ENCODE measurements at places on chromosomes 3 and 15.

GRCh38 chr3:78348664-78349063, 1308.8 kb downstream of the ROBO2 start:
- no peak for DNase-seq

- no peak for DNase-seq
Observed at GRCh38 chr3:169676925-169677537, 13.5 kb upstream of the MECOM start.

GRCh38 chr3:8629151-8630021, 15.2 kb downstream of the SSUH2 start:
- DNase-seq, result no peak

GRCh38 chr3:72123908-72124441, 339.0 kb upstream of the PROK2 start:
- no peak for DNase-seq

DNA sequence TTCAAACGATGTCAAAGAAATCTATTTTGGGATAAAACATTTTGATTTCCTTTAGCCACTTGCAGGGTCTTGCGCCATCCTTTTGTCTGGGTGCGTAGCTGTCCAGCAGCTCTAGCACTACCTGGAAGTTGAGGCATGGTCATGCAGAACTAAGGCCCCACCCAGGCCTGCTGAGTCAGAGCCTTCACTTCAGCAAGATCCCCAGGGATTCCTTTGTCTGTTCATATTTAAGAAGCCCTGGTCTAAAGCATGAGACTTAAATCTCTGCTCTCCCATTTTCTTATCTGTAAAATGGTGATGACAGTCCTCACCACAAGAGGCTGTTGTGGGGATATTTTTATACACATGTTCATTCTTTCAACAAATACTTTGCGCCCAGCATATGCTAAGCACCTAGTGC, 99.0 kb upstream of the CTDSPL start:
- no peak for DNase-seq

DNA sequence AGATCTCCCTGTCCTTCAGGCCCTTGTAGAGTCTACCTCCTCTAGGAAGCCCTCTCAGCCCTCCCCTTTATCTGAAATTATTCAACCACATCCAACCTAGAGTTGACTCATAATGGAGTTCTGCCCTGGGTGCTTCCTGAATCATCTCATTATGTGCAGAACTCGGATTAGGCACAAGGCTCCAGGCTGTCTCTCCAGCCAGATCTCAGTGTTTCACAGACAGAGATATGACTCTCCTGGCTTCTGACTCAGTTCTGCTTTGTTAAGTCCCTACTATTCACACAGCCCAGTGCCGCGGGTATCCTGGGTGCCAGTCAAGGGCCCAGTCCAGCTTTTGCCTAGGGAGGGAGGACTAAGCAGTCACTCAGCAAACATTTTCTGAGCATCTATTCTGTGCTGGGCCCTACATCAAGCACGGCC, 9.3 kb downstream of the STRA6 start:
- no peak for DNase-seq

GRCh38 chr3:141009496-141009895, 41.7 kb upstream of the SPSB4 start:
- DNase-seq, result no peak

GRCh38 chr15:81492331-81492968, 118.4 kb upstream of the TMC3 start:
- no peak for DNase-seq

DNA sequence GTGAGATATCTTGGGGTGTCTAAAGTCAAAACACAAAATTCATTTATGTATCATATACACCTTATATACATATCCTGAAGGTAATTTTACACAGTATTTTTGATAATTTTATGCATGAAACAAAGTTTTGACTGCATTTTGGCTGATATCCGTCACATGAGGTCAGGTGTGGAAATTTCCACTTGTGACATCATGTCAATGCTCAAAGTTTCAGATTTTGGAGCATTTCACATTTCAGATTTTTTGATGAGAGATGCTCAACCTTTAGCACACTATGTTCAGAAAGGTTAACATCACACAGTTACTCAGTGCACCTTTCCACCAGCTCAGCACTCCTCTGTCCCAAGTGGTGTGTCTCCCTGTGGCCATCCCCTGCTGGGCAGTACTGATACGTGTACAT, 37.7 kb upstream of the CPB1 start:
- no peak for DNase-seq

- DNase-seq, result no peak
Observed at GRCh38 chr3:186385856-186386602, 24.0 kb upstream of the DGKG start.

DNA sequence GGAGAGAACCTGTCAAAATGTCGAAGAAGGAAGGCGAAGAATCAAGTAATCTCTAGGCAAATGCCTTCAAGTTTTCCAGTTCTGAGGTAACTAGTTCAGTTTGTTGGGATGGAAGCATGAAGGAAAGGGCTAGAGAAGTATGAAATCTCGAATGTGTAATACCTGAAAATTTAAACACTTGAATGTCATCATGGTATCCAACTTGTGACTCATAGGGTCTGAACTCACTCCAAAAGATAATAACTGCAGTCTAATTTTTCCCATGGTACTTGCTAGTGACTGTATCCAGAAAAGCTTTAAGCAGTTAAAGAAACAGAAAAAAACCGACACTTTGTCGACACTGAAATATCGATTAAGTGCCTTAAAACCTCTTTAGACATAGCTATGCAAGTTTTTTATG, 102.9 kb upstream of the CHRM5 start:
- DNase-seq, result no peak

- DNase-seq, result no peak
Observed at GRCh38 chr15:101004500-101004899, 85.3 kb downstream of the LRRK1 start.

DNA sequence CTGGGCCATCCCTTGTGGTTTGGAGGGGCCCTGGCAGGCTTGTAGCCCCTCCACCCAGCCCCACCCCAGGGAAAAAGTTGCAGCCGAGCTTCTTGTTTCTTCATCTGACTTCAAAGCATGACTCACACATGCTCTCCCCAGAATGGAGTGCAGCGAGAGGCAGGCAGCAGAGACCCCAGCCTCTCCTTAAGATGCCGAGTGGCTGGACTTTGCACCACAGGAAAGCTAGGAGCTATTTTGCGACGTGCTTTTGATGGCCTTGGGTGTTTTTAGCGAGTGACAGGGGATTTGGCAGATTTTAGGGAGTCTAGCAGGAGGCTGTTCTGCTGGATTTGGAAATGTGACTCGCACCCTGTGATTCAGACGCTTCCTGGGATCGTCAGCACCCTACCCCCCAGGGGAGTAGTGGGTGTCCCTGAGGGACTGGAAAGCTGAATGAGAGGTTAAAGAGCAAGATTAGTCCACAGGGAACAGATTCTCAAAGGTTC, 14.2 kb downstream of the BAHD1 start:
- DNase-seq, result no peak

DNA sequence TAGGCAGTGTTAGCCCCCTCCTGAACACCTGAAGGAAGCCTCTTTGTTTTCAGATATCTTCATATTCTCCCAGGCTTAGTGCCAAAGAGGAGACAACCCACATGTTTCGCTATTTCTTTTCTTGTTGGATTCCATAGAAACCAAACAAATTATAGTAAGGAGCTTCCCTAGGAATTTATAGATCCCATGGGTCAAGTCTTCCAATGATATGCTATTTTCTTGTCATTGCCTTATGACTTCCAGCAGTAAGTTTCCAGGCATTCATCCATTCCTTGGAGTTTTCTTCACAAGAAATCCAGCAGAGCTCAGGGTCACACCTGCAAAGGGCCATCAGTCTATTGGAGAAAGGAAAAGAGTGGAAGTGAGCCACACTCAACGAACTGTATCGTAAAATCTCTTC, 9.9 kb upstream of the KCNMB2 start:
- no peak for DNase-seq

- DNase-seq, result no peak
Observed at GRCh38 chr15:98953000-98953787, 54.4 kb downstream of the PGPEP1L start.

DNA sequence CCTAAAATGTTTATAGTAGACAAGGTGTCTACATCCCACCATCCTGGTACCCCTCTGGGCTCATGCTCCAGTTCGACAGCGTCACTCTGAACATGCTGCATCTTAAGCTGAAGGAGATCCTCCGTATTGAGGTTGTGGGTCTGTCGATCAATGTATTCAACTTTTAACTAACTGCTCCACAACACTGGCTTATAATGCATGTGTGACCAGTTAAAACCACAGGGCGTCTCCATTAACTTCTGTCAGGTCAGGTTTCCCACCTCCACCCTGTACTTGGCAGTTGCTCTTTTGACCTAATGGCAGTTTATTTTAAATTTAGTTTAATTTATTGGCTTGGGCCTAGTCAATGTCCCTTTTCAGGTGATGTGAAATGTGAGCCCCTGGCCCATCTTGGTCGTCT, 17.8 kb upstream of the RARRES1 start:
- no peak for DNase-seq

- no peak for DNase-seq
Observed at GRCh38 chr3:153334558-153334957, 172.5 kb downstream of the RAP2B start.

DNA sequence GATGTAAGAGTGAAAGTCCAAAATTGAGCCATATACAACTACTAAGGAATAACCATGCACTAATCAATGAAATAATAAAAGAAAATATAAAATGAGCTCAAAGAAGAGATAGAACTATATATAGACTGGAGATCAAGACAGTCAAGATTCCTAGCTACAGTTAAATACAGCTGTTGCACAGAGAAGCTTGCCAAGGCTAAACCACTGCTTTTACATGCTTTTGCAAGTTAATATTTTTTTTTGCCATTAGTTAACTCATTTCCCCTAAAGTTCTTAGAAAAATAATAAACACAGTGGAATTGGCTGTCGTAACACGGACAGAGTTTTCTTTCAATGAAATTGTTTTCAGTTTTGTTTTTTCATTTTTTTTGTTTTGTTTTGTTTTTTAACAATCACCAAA, 123.0 kb downstream of the VGLL3 start:
- DNase-seq, result no peak

DNA sequence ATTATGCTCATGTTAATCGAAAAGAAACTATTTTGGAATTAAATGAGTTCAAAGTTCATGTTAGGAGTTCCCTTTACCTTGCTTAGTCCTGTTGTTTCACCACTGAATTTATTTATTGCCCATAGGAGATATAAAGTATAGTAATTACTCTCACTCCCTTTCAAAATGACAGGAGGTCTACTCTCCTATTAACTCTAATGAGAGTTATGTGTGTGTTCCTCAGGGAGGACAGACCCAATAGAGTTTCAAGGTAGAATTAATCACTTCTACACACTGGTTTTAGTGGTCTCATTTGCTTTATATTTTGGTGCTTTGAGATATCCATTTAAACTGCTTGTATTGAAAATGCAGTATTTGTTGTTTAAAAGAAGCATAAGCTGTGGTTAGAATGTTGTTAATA, 398.9 kb downstream of the NLGN1 start:
- DNase-seq, result no peak

DNA sequence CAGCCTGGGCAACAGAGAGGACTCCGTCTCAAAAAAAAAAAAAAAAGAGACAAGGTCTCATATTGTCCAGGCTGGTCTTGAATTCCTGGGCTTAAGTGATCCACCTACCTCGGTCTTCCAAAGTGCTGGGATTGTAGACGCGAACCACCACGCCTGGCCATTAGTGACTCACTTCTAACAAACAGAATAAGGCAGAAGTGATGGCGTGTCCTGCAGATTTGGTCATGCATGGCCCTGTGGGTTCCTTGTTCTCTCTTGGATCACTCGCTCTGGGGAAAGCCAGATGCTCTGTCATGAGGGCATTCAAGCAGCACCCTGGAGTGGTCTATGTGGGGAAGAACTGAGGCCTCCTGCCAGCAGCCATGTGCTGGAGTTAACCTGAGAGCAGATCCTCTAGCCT, 27.4 kb upstream of the TJP1 start:
- no peak for DNase-seq

GRCh38 chr15:77634266-77634962, 1.7 kb upstream of the LINGO1 start:
- DNase-seq, result peak; percentile 52

DNA sequence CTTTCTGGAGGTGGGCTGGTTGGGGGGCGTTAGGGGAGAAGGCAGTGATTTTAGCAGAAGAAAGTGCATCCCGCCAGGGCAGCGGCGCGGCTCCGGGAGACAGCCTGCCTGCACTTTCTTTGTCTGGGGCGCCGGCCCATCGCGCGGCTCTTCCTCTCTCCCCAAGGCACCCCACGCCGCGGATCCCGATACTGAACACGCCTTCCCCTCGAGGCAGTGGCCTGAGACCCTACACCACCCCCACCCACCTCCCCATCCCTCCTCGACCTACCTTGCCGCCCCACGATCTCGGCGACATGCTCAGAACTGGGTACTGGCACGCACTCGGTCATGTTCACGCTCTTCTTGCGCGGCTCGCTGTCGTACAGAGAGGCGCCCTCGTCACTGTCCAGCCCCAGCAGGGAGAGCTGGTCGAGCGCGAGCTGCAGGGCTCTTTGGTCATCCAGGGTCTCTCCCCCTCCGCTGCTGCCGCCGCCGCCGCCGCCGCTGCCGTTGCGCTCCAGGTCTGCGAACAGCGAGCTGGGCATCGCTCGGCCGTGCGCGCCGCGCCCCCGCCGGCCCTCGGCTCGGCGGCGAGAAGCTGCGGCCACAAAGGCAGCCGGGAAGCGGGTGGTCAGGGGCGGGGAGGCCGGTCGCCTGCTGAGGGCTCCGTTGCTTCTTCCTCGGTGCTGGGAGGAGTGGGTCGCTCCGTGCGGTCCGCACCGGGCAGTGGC, 483 bp downstream of the MEX3B start:
- no peak for DNase-seq

- DNase-seq, result no peak
Observed at GRCh38 chr15:58441376-58442070, 9.7 kb downstream of the LIPC start.

GRCh38 chr3:72462595-72463011, 385.6 kb downstream of the SHQ1 start:
- DNase-seq, result no peak

GRCh38 chr3:71901645-71902044, 116.7 kb upstream of the PROK2 start:
- no peak for DNase-seq

DNA sequence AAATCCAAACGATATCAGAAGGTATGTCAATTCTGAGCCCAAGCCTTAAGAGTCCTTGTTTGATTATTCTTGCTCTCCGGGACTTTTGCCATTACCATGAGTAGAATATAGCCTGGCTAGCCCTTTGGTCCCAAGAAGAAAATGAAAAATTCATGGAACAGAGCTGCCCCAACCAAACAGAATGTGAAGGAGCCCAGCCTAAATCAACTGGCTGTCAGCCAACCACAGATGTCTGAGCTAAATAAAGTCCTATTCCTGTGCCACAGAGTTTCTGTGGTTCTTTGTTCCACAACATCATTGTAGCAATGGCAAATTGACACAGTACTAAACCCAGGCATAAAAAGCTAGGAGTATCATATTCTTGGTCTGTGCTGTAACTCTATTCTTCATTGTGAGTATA, 185.2 kb downstream of the CPNE4 start:
- DNase-seq, result no peak

GRCh38 chr15:29056839-29057450, 171.2 kb downstream of the APBA2 start:
- no peak for DNase-seq

- no peak for DNase-seq
Observed at GRCh38 chr3:45644063-45644790, 45.0 kb upstream of the SACM1L start.

- no peak for DNase-seq
Observed at GRCh38 chr15:50116477-50116876, 2.6 kb downstream of the ATP8B4 start.

All from stimulated activated CD8-positive, alpha-beta memory T cell treated with anti-CD3 and anti-CD28 coated beads, Interleukin-4, amount 100 ng/mL, for 24 hours (primary cell).